ENCODE measurements at places on chromosomes 1 and 21. TPM values are rescaled to one million over a fixed set of nuclear protein-coding genes. Genes with fewer than 3 reads are reported as not detected.

Gene DENND4B
- polyA plus RNA-seq, result 30.6 TPM

Gene TCHHL1
- not detected for polyA plus RNA-seq

Gene OR2L2
- polyA plus RNA-seq, result 0.06 TPM

Gene TSTD1
- polyA plus RNA-seq, result 101 TPM

Gene GUCA2A
- polyA plus RNA-seq, result 8.7 TPM

Gene FAM151A
- 13.5 TPM for polyA plus RNA-seq

Gene RXFP4
- not detected for polyA plus RNA-seq

Gene FAM43B
- 1.3 TPM for polyA plus RNA-seq

Gene FAF1
- 25.7 TPM for polyA plus RNA-seq

Gene OR6K3
- polyA plus RNA-seq, result not detected

Gene PTCH2
- 2.5 TPM for polyA plus RNA-seq

Gene PPM1J
- 1.9 TPM for polyA plus RNA-seq

GRCh38 chr1:7278827-7279765 lies 492.0 kb upstream of the VAMP3 start:
- H3K27me3 ChIP-seq, result no peaks in the 10 kb centered on the region
- no peaks in the 10 kb centered on the region for H3K4me1 ChIP-seq
- no peaks in the 10 kb centered on the region for H3K36me3 ChIP-seq
- no peak for DNase-seq

GRCh38 chr21:25107708-25108107 lies 499.6 kb downstream of the MRPL39 start:
- H3K27me3 ChIP-seq, result no peaks in the 10 kb centered on the region
- H3K27ac ChIP-seq, result no peak overlapping the region
- no peak for DNase-seq

GRCh38 chr1:201713086-201713810 lies 115.7 kb upstream of the IPO9 start:
- peak; percentile 95 for DNase-seq
- H3K4me3 ChIP-seq, result no peak overlapping the region

- H3K27ac ChIP-seq, result no peak overlapping the region
- no peak for DNase-seq
- H3K4me1 ChIP-seq, result no peaks in the 10 kb centered on the region
- H3K4me3 ChIP-seq, result no peak overlapping the region
- no peaks in the 10 kb centered on the region for H3K27me3 ChIP-seq
- H3K36me3 ChIP-seq, result no peaks in the 10 kb centered on the region
Measured at GRCh38 chr1:152519851-152520250, 5.6 kb downstream of the CRCT1 start.

- H3K27ac ChIP-seq, result no peak overlapping the region
- no peak for DNase-seq
- no peaks in the 10 kb centered on the region for H3K4me1 ChIP-seq
- no peaks in the 10 kb centered on the region for H3K36me3 ChIP-seq
Measured at GRCh38 chr1:25072461-25072860, 142.4 kb upstream of the RUNX3 start.

- no peaks in the 10 kb centered on the region for H3K36me3 ChIP-seq
Measured at GRCh38 chr1:1432951-1433803, 2.3 kb upstream of the VWA1 start.

DNA sequence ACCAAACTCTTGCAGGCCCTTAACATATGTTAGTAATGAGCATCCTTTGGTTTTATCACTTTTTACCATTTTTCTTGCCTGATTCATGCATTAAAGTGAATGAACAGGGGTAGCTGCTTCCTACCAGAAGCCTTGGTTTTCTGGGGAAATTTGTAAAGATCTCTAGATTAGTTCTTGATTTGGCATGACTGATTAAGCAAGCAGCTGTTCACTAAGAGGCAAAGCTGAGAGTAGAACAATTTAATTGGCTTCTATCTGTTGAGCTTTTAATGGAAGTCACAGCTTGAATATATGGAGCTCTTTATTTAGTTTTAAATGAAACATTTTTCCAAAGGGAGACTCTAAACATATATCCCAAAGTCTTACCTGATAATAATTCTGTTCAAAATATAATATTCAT lies 23.6 kb downstream of the TLCD4 start:
- H3K4me1 ChIP-seq, result no peaks in the 10 kb centered on the region
- no peak overlapping the region for H3K4me3 ChIP-seq
- DNase-seq, result no peak
- no peaks in the 10 kb centered on the region for H3K27me3 ChIP-seq
- H3K27ac ChIP-seq, result no peak overlapping the region

- no peak overlapping the region for H3K27ac ChIP-seq
- H3K4me1 ChIP-seq, result no peaks in the 10 kb centered on the region
- no peak for DNase-seq
- H3K4me3 ChIP-seq, result no peak overlapping the region
- no peaks in the 10 kb centered on the region for H3K36me3 ChIP-seq
Measured at GRCh38 chr1:197844651-197845050, 57.8 kb upstream of the C1orf53 start.

GRCh38 chr1:207026104-207026534 lies 6.4 kb downstream of the C1orf116 start:
- peak overlapping the region; percentile 100 for H3K27ac ChIP-seq
- DNase-seq, result no peak
- H3K27me3 ChIP-seq, result no peaks in the 10 kb centered on the region
- no peak overlapping the region for H3K4me3 ChIP-seq
- peaks cover 56% of the 10 kb centered on the region for H3K4me1 ChIP-seq

DNA sequence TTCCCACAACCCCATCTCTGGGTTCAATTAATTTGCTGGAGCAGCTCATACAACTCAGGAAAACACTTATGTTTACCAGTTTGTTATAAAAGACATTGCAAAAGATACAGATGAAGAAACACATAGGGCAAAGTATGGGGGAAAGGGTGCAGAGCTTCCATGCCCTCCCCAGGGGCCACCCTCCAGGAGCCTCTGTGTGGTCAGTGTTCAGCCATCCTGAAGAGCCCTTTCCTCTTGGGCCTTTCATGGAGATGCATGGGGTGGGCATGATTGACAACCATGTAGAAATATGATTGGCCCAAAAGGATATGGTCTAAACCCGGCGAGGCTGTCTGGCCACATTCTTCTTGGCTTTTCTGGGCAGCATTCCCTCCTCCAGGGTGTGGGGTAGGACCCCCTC lies 56.8 kb upstream of the PDE9A start:
- DNase-seq, result no peak
- no peaks in the 10 kb centered on the region for H3K4me1 ChIP-seq
- H3K27ac ChIP-seq, result peak overlapping the region; percentile 34

DNA sequence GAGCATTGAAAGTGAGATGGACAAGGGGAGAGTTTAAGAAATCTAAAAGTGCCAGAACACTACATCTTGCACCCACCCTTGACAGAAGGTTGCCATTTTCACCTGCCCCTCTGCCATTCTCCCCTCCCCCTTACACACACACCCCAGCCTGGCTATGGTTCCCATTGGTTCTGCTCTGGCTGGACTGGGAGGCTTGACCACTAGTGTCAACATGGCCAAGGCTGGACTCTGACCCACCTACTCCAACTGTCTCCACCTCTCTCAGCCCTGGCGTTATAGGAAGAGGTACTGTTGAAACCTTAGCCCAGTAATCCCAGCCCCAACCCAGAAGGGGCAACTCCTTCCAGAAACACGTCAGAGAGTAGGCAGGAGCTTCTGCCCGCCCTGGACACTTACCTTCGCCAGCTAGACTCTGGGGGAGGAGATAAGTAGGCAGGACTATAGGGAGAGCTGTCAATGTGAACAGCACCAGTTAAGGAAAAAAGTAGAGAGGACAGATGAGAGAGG lies 4.5 kb downstream of the CRTC2 start:
- peak; percentile 62 for DNase-seq
- no peaks in the 10 kb centered on the region for H3K27me3 ChIP-seq
- H3K4me3 ChIP-seq, result no peak overlapping the region

DNA sequence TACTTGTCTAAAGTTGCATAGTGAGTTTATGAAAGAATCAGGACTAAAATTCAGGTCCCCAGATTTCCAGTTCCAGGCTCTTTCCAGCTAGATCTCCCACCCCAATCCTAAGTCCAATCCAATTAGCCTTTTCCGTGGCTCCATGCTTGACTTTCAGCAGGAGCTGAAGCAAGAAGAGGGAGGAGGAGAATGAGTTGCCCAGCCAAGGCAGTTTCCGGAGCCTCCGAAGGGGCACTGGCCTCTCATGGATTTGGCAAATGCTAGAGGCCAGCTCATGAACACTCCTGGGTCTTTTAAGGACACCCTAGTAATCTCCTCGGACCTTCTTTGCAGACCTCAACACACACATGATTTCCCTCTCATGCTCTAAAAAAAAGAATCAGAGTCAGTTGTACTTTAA lies 10.5 kb upstream of the LRRC52 start:
- no peak for DNase-seq
- H3K27me3 ChIP-seq, result no peaks in the 10 kb centered on the region
- H3K27ac ChIP-seq, result no peak overlapping the region
- H3K36me3 ChIP-seq, result no peaks in the 10 kb centered on the region

- H3K27ac ChIP-seq, result no peak overlapping the region
- H3K36me3 ChIP-seq, result no peaks in the 10 kb centered on the region
- no peak overlapping the region for H3K4me3 ChIP-seq
Measured at GRCh38 chr1:60265560-60266535, 192.3 kb upstream of the C1orf87 start.

DNA sequence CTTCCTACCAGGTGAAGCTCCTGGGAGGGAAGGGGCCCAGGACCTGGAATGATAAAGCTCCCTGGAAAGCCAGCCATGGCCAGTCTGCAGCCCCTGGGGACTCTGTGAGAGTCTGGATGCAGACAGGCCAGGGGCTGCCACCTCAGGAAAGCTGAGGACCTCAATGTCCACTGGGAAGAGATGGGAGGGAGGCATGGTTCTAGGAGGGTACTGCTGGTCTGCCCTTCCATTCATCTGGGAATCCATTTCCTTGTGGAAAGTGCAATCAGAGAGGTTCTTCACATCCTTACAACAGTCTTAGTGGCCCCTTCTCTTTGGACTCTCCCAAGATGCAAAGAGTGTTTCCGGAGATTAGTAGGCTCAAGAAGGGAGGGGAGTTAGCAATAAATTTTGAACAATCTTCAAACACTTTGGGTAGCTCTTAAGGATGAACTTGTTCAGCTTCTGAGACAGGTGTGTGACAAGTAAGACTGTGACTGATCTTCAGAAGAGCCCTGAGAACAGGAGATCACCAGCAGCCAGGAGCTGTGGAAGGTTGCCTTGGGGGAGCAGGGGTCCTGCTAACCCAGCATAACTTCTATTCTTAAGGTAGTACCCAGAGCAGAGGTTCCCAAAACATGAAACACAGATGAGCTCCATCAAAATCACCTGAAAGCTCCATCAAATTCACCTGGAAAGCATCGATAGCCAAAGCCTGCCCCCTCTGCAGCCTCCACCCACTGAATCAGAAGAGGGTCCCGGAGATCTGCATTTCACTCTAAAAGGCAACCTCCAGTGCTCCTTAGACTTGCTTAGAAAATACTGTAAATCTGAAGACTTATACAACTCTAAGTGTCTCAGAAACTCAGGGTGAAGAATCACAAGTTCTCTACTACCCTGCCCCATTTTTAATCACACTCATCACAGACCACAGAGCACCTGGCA lies 616 bp upstream of the LAX1 start:
- no peak overlapping the region for H3K27ac ChIP-seq
- no peaks in the 10 kb centered on the region for H3K36me3 ChIP-seq
- no peak for DNase-seq
- H3K4me3 ChIP-seq, result no peak overlapping the region
- H3K27me3 ChIP-seq, result no peaks in the 10 kb centered on the region
- peaks cover 6% of the 10 kb centered on the region for H3K4me1 ChIP-seq

DNA sequence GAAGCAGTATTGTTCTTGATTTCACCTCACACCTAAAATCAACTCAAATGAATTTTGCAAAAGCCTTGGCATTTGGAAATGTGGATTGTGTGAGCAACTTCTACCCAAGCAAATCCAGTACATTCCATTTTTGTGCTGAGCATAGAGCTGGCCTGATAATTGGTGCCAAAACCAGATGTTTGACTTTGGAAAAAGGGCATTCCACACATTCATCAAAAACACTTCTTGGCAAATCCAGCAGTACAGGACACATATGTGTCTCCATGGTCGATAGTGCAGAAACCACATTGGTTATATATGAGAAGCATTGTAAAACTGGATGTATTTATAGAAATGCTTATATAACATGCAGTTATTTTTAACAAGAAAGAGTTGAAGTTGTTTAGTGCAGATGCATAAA lies 210.4 kb downstream of the KCNK2 start:
- no peak for DNase-seq
- H3K27ac ChIP-seq, result no peak overlapping the region
- no peaks in the 10 kb centered on the region for H3K36me3 ChIP-seq

GRCh38 chr1:213987422-213987926 lies 299 bp upstream of the PROX1 start:
- peak overlapping the region; percentile 88 for H3K27ac ChIP-seq
- H3K4me1 ChIP-seq, result peaks cover 33% of the 10 kb centered on the region

GRCh38 chr1:94633051-94633450 lies 91.5 kb upstream of the F3 start:
- no peak overlapping the region for H3K4me3 ChIP-seq
- H3K27me3 ChIP-seq, result no peaks in the 10 kb centered on the region
- no peak for DNase-seq
- H3K27ac ChIP-seq, result peak overlapping the region; percentile 75

DNA sequence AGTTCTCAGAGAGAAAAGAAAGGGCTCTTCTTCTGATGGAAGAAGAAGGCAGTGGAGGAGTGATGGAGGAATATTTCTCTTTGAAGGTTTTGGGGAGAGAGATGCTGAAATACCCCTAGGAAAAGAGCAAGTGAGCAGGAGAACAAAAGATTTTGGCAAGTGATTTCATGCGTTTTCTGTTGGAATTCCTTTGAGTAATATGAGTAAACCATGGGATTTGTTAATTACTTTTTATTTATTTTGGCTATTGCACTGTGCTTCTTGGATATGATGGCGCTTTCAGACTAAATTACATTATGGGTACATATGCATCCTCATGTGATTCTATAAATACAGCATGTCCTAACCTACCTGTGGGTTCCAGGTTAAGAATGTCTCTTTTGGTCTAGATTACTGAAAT lies 210.1 kb upstream of the PTGFR start:
- H3K27me3 ChIP-seq, result no peaks in the 10 kb centered on the region
- H3K36me3 ChIP-seq, result no peaks in the 10 kb centered on the region
- no peak overlapping the region for H3K27ac ChIP-seq
- H3K4me1 ChIP-seq, result no peaks in the 10 kb centered on the region

DNA sequence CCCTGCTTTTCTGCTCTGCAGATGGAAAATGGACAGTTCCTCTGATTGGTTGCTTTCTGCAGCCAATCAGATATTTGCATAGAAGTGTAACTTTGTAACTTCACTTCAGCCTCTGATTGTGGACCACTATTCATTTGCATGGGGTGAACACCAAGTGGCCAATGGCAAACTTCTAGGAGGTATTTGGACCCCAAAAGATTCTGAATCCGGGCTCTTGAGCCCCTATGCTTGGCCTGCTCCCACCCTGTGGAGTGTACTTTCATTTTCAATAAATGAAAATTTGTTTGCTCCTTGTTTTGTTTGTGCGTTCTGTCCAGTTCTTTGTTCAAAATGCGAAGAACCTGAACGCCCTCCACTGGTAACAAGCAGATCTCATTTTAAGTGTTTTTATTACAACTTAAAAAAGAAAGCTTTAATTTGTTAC lies 6.4 kb upstream of the GSTM4 start:
- no peaks in the 10 kb centered on the region for H3K27me3 ChIP-seq
- H3K4me1 ChIP-seq, result peaks cover 9% of the 10 kb centered on the region
- H3K36me3 ChIP-seq, result no peaks in the 10 kb centered on the region
- no peak for DNase-seq
- peak overlapping the region; percentile 64 for H3K27ac ChIP-seq
- H3K4me3 ChIP-seq, result no peak overlapping the region

- no peaks in the 10 kb centered on the region for H3K27me3 ChIP-seq
- no peaks in the 10 kb centered on the region for H3K36me3 ChIP-seq
- DNase-seq, result no peak
- H3K27ac ChIP-seq, result no peak overlapping the region
- no peaks in the 10 kb centered on the region for H3K4me1 ChIP-seq
Measured at GRCh38 chr1:212678456-212679410, 20.9 kb downstream of the BATF3 start.

Measured in hepatocyte (in vitro differentiated cells).